CD4-positive, alpha-beta T cell treated with Interleukin-4 for 4 hours (primary cell): ENCODE measurements at places on chromosomes 3 and 15.

DNA sequence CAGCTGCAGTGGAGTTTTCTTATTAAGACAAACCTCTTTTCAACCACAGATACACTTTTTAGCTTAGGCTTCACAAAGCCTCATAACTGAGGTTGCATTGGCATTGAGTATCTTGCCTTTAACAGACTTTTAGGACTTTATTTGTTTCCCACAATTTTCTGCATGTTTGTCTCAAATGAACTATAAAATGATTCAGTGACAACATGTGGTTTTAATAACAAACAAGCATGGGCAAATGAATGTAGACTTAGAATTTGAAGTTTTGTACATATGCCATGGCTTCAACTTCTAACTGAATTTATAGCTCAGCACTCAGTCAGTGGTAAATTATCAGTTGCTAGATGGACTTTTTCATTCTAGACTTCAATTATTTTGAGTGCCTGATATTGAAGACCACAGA lies 101.6 kb downstream of the SLC25A26 start:
- DNase-seq = no peak

- DNase-seq = no peak
These were observed 152.7 kb downstream of the NFKBIZ start for GRCh38 chr3:102002056-102002455.

DNA sequence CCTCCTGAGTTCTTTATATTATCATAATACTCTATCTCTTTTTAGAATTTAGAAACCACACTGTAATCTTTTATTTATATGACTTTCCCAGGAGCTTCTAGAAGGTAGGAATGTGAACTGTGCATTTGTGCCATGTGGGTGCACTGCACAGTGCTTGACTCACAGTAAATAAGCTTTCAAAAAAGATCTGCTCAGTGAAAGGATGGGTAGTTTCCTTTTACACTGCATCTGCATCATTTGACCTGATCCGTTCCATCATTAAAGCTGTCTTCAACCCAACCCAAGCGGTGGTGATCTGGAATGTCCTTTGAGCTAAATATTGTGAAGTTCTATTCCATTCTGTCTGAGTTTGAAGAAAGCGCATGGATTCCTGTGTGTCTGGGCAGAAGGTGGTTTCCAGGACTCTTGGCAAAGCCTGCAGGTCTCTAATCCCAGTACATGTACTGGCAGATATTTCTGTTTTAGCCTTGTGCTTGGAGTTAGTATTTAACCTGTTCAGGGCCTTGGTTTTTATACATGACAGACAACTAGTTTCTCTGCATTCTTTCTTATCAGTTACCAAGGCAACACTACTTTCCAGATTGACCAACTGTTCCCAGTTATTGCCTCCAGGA lies 96.7 kb downstream of the DHX30 start:
- no peak for DNase-seq

DNA sequence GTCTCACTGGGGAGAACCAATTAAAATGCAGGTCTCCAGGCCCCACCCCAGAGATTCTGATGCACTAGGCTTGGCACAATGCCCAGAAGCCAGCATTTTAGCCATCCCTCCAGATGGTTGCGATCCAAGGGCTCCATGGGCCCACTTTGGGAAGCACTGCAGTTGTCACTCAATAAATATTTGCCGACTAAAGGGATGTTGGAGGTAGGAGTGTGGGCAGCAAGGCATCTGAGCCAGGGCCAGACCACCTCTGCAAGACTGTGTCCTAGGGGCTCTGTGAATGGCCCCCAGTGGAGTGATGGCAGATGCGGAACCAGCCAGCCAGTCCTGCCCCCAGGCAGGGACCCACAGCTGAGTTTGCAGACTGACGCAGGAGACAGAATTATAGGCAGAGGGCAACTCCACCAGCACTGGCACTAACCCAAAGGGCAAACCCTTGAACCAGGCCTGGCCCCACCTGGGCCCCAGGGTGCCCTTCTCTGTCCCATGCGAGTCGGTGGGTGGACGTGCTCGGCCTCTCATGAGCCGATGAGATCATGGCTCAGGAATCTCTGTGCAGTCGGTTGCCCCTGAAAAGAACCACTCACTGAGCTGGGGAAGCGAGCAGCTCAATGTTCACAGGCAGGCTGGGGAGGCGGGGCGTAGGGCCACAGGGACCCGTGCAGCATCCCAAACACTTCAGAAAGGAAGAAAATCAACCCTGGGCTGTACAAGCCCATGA lies 49.7 kb downstream of the SEMA5B start:
- no peak for DNase-seq

DNA sequence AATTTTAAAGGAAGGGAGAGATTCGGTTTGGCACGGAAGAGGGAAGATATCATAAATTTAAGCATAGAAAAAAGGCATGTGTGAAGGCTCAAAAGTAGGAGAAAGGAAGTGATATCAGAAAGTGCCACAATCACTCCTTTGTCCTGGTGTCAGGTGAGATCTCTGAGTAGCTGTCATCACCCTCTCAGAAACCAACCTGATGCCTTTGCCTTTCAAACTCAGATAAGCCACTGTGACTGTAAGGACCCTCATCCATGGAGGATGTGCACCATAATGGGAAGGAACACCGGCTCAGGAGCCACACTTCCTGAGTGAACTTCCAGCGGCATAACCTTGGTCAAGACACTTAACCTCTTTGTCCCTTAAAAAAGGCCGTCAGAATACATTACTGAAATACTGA lies 318.7 kb upstream of the SEMA6D start:
- DNase-seq = no peak

GRCh38 chr15:72271895-72272212 lies 500 bp downstream of the PARP6 start:
- no peak for DNase-seq

- no peak for DNase-seq
These were observed 147.8 kb downstream of the SLCO3A1 start for GRCh38 chr15:92001307-92001706.

GRCh38 chr3:185210621-185211142 lies 43.2 kb downstream of the EHHADH start:
- no peak for DNase-seq

DNA sequence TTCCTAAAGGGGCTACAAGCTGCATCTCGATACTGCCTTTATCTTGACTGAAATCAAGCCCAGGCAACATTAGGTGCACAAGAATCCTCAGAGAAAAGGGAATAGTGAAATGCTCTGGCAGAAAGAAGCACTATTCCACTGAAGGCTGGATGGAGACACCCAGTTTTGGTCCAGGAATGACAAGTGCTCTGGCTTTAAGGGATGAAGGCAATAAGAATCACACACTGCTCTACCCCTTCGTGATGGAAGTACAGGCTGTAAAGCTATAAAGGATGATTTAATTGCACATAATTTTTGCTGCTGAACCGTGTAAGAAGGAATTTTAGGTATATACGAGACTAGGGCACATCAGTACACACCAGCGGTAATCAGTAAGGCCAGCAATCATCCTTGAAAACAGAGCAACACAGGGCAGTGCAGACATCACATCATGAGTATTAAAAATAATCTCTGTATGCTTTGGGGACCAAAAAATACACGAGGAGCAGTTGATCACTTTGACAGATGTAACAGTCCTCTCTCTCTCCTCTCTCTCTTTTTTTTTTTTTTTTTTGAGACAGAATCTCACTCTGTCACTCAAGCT lies 414.6 kb upstream of the TBL1XR1 start:
- DNase-seq = no peak

DNA sequence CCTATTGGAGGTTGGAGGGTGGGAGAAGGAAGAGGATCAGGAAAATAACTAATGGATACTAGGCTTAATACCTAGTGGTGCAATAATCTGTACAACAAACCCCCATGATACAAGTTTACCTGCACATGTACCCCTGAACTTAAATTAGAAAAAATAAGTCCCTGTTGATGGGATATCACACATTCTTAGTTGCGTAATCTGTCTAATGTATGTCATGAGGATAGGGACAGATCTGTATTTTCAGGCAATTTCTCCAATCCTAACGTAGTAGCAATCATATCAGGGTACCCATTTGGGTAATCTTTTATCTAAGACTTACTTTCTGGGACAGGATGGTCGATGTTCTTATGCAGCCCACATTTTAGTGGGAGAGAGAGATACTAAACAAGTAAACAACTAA lies 239.1 kb upstream of the AZI2 start:
- DNase-seq = no peak

GRCh38 chr3:144054766-144055165 lies 83.1 kb downstream of the DIPK2A start:
- DNase-seq = no peak

DNA sequence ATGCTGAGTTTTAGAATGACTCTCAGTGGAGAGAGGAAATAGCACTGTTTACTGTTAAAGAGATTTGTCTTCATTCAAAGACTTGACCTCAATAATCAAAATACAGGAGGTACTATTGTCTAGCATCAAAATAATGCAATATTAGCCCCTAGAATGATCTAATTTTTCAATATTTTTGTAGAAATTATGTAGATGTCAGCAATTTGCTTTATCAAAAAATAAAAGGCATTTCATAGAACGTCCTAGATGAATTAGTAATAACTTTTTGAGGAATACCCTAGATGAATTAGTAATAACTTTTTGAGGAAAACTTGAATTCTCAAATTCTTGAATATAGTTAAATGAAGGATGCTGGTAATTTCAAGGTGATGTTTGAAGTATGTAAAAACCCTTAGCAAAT lies 1252.1 kb upstream of the CADM2 start:
- DNase-seq = no peak

DNA sequence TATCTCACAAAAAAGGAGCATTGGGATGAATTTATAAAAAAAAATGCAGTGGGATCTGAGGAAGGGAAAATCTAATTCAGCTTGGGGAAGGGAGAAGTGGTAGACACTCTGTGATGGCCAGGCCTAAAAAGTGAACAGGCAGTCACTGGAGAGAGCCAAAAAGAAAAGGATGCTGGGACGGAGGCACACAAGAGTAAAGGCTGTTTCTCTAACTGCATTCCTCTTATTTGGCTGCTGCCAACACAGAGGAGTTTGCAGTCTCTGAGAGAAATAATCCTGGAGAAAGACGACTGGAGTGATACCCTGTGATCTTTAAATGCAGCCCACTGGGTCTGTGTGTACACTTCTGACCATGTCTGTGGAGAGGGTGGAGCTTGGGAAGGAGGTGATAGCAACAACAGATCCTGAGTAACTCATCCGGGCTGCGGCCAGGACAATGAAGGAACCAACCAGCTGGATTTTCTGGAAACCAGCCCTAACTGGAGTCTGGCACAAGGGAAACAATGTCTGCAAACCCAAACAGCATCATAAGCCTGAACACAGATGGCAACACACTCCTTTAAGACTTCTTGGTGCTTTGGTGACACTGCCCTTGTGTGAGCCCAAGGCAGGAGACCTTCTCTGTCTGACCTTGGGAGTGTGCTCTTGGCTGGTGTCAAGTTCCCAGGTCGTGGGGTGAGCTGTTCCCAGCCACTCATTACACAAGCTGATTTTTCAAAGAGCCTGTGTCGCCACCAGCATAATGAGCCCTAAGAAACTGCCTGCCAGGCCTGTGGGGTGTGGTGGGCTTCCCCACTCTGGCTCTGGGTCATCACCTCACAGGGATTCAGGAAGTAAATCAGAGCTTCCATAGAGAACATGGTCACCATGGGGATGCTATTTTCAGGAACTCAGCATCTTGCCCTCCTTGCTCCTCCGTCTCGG lies 8.0 kb downstream of the FYCO1 start:
- no peak for DNase-seq

GRCh38 chr3:7038394-7038793 lies 177.5 kb downstream of the GRM7 start:
- no peak for DNase-seq

DNA sequence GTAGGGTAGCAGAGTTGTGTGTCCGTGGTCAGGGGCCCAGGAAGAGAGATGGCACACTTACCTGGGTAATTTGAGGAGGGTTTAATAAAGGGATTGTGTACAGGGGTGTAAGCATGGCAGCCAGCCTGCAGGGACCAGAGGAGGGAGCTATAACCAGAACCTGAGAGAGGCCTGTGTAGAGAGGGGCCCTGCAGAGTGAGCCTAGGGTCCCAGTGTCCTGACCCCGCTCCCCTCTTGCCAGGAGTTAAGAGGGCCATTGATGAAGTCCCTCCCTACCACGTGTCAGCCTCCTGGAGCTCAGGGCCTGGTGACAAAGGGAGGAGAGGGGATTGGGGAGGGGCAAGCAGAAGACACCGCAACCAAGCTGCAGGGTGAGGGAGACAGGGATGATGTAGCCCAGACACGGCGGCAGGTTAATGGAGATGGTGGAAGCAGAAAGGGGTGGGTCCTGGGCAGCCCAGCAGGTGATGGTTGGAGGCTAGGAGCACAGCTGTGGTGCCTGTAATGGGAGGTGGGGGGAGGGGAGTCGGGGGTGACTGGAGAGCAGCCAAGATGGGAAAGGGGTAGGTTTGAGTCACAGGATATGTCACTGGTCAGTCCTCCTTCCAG lies 165.4 kb upstream of the TOPAZ1 start:
- DNase-seq = no peak

GRCh38 chr3:85004147-85004546 lies 45.4 kb downstream of the CADM2 start:
- DNase-seq = no peak

DNA sequence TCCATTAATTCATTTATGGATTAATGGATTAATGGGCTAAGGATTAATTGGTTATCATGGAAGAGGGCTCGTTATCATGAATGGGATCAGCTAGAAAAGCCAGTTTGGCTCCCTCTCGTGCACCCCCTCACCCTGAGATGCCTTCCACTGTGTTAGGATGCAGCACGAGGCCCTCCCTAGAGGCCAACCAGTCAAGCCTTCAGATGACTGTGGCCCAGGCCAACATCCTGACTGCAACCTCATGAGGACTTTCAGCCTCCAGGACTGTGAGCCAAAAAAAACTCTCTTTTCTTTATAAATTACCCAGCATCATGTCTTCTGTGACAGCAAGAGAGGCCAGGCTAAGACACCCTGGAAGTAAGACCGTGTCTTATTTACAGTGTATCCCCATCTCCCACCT lies 9.0 kb downstream of the EFCAB12 start:
- DNase-seq = no peak

GRCh38 chr15:63073497-63074172 lies 31.1 kb downstream of the TPM1 start:
- no peak for DNase-seq

DNA sequence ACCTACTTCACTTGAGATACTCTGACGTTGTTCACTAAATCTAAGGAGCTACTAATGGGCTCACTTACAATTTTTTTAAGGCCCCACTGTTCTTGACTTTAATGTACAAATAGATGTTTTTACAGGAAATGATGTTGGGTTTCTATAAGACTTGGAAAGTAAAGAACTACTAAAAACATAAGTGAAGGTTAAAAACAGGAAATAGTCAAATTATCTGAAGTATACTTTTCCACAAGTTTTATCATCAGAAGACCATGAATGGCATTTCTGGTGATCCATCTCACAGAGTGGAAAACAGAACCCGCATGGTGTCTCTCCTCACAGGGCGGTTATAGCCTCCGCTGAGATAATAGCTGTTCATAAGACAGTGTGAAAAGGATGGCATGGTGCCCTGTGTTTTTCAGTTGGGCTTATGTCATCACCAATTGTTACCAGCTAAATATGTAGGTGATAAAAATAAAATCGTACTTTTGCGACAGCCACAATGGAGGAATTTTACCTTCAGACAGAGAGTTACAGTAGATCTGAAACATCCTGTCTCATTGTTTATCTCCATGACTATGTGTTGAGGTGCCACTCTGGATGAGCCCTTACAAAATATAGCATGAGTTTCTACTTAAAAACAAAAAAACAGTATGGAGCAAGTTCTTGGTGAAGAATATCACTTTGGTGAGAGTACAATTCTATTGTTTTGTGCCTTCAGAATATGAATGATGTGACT lies 462.4 kb downstream of the RAP2B start:
- peak; percentile 41 for DNase-seq

- DNase-seq = no peak
These were observed 62.3 kb downstream of the CPNE4 start for GRCh38 chr3:131972550-131972949.
